SJSA1 (cell line): ENCODE measurements at places on chromosomes 3 and 15. TPM values are rescaled to one million over a fixed set of nuclear protein-coding genes. Genes with fewer than 3 reads are reported as not detected.

GRCh38 chr3:39529577-39529976, 62.1 kb downstream of the MOBP start:
- DNase-seq, result no peak

DNA sequence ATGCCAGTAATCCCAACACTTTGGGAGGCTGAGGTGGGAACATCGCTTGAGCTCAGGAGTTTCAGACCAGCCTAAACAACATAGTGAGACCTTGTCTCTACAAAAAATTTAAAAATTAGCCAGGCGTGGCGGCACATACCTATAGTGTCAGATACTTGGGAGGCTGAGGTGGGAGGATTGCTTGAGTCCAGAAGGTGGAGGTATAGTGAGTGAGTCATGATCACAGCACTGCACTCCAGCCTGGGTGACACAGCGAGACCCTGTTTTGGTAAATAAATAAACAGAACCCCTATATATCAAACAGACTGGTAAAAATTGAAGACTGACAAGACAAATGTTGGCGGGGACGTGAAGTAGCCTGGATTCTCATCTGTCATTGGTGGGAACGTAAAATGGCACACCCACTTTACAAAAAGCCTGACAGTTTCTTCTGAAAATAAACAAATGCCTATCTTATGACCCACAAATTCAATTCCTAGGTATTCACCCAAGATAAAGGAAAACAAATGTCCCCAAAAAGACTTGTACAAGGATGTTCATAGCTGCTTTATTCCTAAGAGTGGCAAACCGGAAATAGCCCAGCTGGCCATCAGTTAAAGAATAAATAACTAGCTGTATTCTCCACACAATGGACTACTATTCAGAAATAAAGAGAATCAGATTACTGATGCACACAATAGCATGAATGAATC, 47.0 kb upstream of the GK5 start:
- peak; percentile 81 for DNase-seq

GRCh38 chr15:70320077-70320476, 222.4 kb upstream of the TLE3 start:
- DNase-seq, result no peak

DNA sequence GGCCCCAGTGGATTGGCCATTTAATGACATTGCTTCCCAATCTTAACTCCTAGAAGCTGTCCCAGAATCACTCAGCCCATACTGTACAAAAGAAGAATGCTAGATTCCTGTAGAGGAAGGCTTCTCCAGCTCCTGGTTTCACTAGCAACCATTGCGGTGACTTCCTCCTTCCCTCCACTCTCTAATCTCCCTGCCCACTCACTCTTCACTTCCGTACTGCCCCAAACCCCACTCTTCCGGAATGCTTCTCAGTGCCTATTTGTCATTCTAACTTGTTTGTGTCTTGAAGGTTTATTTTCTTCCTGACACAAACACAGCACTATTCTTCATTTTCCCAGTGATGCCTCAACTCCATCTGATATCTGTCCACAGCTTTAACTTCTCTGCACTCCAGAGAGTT, 97.1 kb upstream of the SPATA16 start:
- no peak for DNase-seq

DNA sequence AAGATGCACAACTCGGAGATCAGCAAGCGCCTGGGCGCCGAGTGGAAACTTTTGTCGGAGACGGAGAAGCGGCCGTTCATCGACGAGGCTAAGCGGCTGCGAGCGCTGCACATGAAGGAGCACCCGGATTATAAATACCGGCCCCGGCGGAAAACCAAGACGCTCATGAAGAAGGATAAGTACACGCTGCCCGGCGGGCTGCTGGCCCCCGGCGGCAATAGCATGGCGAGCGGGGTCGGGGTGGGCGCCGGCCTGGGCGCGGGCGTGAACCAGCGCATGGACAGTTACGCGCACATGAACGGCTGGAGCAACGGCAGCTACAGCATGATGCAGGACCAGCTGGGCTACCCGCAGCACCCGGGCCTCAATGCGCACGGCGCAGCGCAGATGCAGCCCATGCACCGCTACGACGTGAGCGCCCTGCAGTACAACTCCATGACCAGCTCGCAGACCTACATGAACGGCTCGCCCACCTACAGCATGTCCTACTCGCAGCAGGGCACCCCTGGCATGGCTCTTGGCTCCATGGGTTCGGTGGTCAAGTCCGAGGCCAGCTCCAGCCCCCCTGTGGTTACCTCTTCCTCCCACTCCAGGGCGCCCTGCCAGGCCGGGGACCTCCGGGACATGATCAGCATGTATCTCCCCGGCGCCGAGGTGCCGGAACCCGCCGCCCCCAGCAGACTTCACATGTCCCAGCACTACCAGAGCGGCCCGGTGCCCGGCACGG, 991 bp downstream of the SOX2 start:
- no peak for DNase-seq

GRCh38 chr15:27025481-27025966, 54.5 kb downstream of the GABRG3 start:
- DNase-seq, result no peak

DNA sequence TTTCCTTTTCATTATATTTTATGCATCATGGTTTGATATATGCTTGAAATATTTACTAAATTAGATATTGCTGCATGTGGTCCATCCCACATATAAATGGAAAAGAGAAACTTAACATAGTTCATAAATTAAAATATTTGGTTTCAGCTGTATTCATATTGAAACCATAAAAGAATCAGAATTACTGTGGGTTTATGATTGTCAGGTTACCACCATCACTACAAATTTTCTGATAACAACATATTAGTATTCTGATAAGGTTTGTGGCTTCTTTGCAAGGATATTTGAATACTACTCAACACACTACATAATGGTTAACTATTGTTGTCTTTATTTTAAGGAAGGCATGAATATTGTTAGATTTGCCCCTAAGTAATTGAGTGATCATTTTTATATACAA, 235.5 kb downstream of the UBE2E2 start:
- no peak for DNase-seq

GRCh38 chr3:141920701-141921100, 44.3 kb downstream of the ATP1B3 start:
- no peak for DNase-seq

DNA sequence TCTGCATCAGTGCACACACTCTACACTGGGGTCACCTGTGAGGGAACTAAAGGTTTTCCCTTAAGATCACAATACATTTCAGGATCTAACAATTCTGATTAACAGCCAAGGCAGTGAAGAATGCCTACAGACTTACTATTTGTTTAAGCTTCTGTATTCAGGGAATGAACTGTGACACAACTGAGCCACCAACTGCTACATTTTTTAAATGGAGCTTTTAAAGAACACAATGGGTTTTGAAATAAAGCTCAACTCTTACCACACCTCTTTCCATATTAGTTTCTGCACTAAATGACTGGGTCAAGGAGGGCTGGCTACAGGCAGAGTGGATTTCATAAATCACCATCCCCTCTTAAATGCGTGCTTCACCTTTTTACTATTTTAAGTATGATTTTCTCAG, 100.2 kb downstream of the TMCC1 start:
- peak; percentile 10 for DNase-seq

DNA sequence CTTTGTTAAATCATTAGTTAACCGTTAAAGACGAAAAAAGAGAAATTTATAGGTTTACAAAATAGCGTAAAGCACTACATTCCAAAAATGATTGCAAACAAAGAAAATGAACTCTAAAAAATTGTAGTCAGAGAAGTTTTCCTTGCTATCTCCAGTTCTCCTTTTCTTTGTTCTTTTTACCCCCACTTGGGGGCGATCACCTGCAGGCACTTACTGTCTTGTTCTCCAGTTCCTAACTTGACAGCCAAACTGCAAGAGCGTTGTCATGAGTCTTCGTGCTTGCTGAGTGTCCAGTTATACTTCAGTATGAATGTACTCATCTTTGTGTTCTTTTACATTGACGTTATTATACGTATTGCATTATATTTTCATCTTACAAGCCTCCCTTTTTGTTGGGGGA, 54.5 kb downstream of the CHD2 start:
- no peak for DNase-seq

GRCh38 chr3:134846911-134847317, 51.9 kb downstream of the EPHB1 start:
- DNase-seq, result peak; percentile 22

DNA sequence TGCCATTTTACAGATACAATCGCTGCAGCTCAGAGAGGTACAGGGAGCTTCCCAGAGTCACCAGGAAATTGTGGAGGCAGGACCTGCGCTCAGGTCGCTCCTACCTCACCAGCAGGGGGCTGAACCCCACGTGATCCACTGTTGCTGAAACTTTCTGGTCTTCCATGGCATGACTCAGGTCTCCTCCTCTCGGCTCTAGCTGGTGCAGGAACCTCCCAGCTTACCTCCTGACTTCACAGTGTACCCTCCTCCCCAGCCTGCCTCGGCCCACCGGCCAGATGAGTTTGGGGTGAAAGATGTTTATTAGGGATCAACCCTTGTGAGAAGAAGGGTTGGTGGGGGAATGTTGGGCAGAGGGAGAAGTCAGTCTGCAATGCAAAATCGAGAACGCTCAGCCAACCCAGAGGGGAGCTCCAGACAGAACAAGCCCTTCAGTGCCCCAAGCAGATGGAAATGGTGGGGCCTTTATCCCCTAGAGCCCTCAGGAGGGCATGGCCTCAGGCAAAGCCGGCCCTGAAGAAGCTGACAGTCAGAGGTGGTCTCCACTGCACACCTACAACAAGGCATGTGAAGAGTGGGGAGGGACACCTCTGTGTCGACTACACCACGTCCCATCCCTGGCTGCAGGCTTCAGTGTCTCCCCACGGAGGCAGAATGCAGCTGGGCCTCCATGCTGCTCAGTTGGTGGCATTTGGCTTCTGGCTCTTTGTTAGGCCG, 118.6 kb upstream of the PRR20G start:
- DNase-seq, result peak; percentile 35

GRCh38 chr3:137249311-137249940, 291.6 kb downstream of the IL20RB start:
- no peak for DNase-seq

- DNase-seq, result no peak
These were observed 20.2 kb upstream of the GCNT3 start for GRCh38 chr15:59591356-59591755.

DNA sequence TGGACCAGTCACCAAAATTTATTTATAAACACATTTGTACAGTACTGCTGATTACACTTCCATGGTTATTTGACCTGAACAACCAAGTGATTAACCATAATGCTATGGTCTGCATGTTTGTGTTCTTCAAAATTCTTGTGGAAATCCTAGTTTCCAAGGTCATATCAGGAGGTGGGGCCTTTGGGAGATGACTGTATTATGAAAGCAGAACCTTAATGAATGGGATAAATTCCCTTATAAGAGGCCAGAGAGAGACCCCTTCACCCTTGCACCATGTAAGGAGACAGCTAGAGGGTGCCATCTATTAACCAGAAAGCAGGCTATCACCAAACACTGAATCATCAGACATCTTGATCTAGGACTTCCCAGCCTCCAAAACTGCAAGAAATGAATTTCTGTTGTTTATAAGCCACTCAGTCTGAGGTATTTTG, 1.9 kb downstream of the SCAPER start:
- no peak for DNase-seq

GRCh38 chr3:196700801-196701200, 11.2 kb downstream of the CEP19 start:
- no peak for DNase-seq

DNA sequence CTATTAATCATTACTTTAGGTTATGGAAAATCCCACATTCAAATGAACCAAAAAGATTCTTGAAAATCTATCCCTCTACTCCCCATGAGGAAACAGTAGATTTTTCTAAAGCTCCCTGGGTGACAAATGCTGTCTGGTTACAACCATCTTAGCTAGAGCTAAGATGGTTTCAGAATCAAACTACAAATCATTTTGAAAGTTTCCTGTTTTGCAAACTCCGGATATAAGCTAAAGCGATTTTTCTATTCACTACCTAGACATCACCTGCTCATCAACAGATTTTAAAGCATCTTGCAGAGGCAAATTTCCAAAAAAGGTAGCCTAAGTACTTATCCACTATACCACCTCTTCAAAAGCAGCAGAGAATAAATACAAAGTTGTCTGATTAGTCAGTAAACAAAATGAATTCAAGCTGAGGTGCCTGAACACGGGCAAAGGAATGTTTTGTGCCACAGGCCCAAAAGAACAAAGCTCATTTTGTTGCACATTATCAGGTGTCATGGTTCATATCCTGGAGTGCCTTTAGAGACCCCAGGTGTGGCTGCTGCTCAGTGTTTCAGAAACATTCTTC, 204.9 kb downstream of the TNIK start:
- DNase-seq, result no peak

- no peak for DNase-seq
These were observed 5.5 kb downstream of the SEMA5B start for GRCh38 chr3:123021996-123022510.

GRCh38 chr15:75483961-75484360, 32.5 kb upstream of the SIN3A start:
- DNase-seq, result no peak

DNA sequence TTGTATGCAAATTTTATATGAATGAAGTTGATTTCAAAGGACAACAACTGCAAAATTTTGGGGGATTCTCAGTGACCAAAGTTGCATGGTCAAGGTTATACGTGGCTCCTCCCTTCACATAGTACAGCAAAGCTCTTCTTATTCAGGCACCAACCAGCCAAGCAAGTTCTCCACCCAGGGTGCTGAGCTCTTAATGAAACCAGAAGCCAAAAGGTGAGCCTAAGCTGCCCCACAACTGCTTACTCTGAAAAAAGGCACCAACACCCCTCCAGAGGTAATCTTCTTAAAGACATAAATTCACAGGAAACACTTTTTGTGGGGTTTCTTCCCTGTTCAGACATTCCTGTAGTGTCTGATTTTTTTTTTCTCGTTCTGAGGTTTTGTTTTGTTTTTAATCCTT, 106.1 kb upstream of the GMNC start:
- no peak for DNase-seq

- peak; percentile 58 for DNase-seq
These were observed 15.1 kb upstream of the BLM start for GRCh38 chr15:90701880-90702630.

DNA sequence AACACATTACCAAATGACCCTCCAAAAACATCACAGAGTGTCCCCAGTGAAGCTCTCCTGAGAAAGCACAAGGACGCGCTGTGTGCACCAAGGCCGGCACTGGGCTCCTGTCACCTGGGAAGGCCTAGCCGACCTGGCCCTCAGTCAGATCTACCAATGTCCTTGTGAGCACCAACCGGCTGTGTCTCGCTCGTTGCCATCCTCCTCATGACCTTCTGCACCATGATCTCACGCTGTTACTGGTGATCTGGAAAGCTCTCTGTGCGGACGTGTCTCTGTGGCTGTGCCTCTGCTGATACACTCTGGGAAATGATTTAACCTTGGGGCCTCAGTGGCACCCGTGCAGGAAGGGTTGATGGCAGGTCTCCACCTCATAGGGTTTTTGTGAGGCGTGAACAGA, 24.2 kb downstream of the ZXDC start:
- DNase-seq, result no peak

Gene CXCR6
- not detected in 2 replicates for total RNA-seq

Gene CIDEC
- total RNA-seq, result not detected in 2 replicates

Gene THAP10
- total RNA-seq, result 3.9 and 10.7 TPM in 2 replicates

Gene GFM1
- total RNA-seq, result 31.8 and 33.4 TPM in 2 replicates

Gene CCR8
- not detected in 2 replicates for total RNA-seq

Gene TRPM1
- total RNA-seq, result 0.08 TPM in 1 of 2 replicates, not detected in the other

Gene GOLGA6L7
- not detected in 2 replicates for total RNA-seq

Gene PCSK6
- total RNA-seq, result 0.44 and 1.7 TPM in 2 replicates

Gene PLA1A
- total RNA-seq, result 0.16 and 1.4 TPM in 2 replicates

Gene CELSR3
- under 0.01 and 0.26 TPM in 2 replicates for total RNA-seq
